ENCODE measurements at places on chromosomes 6 and 20.

DNA sequence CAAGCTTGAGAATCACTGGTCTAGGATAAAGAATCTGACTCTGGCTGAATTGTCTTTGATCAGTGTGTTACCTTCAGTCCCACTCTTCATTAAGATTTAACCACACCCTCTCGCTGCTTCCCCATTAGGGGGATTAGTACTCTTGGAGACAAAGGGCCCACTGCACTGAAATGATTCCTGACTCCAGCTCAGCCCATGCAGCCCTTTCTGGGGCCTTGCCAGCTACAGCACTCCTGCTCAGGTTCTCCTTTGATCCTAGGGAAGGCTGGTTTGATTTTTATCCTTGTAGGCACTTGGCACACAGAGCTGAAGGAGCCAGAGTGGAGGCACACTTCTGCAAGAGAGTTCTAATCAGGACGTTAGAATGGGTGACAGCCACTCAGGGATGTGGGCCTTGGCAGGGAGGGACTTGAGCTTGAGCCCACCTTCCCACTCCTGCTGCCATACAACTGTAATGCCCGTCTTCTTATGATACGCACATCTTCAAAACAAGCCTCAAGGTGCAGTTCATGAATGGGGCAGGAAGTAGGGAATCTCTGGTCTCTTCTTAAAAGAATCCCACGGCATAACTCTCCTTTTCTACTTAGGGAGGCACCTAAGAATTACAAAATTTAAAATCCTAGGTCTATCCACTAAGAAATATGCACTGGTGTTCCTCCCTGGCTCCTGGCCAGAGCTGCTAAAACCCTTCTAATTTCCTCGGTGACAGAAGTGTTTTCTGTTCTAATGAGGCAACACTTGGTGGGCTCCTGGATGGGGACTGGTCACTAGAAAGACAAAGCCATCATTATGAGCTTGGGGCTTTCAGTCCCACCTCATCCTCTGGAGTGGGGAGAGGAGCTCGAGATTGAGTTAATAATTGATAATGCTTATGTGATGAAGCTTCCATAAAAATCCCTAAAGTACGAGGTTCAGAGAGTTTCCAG lies 1.5 kb upstream of the SLA2 start:
- no peak for DNase-seq

GRCh38 chr20:1848373-1848772 lies 46.8 kb upstream of the SIRPA start:
- DNase-seq: no peak

GRCh38 chr6:106186172-106186571 lies 100.0 kb downstream of the PRDM1 start:
- no peak for DNase-seq

GRCh38 chr20:46349035-46349741 lies 40.9 kb upstream of the CDH22 start:
- DNase-seq: peak; percentile 64

DNA sequence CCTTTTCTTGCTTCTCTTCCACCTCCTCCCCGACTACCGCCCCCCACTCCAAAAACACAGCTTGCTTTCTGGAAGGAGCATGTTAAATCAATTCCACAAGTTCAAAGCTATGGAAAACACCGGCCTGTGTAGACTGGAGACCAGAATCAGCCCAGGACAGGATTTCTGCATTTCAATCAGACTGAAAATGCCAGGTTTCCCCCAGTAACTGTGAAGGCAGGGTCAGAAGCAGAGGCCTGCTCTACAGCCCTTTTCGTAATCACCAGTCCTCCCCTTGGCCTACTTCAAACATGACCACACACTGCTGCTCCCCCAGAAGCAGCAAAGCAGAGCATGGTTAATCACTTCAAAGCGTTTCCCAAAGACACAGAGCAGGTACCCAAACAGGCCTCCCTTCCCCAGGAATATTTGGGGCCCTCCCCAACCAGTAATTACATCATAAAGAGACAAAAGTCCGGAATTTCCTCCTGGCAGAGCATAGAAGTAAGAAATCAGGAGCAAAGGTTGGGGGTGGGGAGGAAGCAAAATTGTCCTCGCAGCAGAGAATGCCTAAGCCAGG lies 38.4 kb downstream of the ZMYND8 start:
- no peak for DNase-seq

- DNase-seq: no peak
These were observed 128.8 kb downstream of the FOXO3 start for GRCh38 chr6:108689272-108690161.

DNA sequence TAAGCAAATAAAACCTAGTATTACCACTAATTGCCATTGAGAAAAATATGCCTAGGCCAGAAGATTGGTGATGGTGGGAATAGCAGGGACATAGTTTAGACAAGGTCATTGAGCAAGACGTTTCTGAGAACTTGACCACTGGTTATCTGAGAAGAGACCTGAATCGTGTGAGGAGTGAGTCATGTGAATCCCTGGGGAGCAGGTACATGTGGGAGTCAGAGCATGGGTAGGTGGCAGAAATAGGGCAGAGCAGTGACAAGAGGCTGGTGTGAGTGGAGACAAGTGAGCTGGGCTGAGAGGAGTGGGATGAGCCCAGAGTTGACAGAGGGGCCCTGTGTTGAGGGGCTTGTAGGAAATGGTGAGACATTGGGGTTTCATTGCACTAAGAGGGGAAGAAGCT lies 16.4 kb downstream of the MICA start:
- DNase-seq: no peak

DNA sequence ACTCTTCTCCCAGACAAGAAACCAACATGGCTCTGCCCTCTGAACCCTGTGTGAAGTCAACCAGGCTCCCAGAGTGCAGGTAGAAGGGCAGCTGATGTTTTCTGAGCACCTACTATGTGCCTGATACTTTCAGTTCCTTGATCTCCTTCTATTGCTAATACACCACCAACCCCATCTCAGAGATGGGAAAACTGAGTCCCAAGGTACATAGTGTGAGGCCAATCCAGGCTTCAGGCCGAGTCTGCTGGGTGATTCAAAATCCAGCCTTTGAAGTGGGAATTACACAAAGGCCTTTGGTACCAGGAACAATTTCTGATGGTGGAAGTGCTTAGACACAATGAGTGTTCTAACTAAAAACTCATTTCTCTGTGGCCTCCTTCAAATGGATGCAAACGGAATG lies 96.3 kb downstream of the NFATC2 start:
- DNase-seq: no peak

DNA sequence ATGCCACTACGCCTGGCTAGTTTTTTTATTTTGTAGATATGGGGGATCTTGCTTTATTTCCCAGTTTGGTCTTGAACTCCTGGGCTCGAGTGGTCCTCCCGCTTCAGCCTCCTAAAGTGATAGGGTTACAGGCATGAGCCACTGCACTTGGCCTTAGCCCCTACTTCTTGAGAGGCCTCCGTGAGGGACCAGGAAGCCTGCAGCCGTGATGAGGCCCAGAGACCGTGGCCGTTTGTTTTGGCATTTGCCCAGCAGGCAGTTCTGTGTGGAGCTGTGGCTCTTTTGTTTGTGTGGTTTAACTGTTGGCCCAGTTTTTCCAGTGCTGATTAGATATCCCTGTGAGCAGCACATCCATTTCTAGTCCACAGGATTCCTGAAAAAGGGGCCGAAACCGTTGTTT lies 39.8 kb downstream of the SRSF3 start:
- DNase-seq: peak; percentile 79

- peak; percentile 67 for DNase-seq
These were observed 45.8 kb downstream of the FOXP4 start for GRCh38 chr6:41591859-41592502.

GRCh38 chr6:90434094-90434493 lies 137.5 kb upstream of the BACH2 start:
- DNase-seq: no peak

DNA sequence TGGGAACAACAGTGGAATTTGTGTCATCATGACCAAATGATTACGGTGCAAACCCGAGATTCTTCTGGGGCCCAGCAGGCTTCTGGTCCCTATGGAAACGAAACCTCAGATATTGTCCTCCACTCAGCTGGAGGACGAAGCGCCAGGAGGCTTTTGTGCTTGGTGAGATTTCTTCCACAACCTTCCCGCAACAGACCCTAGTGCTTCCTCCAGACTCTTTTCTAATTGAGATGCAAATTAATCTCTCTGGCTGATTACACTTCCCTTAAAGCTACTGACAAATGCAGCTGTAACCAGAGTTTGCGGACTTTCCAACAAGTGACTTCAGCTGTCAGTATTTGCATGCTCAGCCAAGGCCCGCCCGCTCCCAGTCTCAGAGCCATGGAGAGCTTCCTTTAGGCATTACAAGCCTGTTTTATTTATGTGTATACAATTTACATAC lies 96.0 kb downstream of the INSM1 start:
- peak; percentile 65 for DNase-seq

- DNase-seq: no peak
These were observed 36.0 kb upstream of the AKIRIN2 start for GRCh38 chr6:87738000-87738399.

DNA sequence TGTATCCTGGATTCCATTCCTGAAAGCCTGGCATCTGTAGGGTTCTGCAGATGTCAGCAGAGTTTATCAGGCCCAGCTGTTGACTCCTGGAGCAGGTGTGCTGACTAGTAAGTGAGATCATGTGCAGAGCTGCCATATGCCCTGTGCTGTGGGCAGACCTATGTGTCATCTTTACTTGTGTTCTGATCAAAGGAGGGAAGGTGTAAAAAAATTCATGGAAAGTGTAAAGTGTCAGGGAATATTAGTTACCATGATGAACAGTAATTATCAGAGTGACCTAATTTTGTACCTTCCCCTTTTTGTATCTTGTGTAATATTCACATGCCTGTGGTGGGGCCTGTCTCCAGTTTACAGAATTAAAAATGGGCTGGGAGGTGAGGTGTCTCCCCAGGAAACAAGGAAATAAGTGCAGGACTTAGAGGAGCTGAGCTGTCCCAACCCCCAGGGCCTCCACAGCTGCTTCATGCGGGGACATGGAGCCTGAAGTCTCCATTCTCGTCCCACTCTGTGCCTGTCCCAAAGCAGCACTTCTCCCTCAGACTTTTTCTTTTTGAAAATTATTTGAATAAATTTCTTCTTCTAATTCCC lies 148.2 kb upstream of the GGTLC1 start:
- DNase-seq: no peak

GRCh38 chr6:111810294-111811131 lies 62.7 kb downstream of the FYN start:
- no peak for DNase-seq

GRCh38 chr20:38164069-38164468 lies 1.0 kb downstream of the TGM2 start:
- DNase-seq: no peak

DNA sequence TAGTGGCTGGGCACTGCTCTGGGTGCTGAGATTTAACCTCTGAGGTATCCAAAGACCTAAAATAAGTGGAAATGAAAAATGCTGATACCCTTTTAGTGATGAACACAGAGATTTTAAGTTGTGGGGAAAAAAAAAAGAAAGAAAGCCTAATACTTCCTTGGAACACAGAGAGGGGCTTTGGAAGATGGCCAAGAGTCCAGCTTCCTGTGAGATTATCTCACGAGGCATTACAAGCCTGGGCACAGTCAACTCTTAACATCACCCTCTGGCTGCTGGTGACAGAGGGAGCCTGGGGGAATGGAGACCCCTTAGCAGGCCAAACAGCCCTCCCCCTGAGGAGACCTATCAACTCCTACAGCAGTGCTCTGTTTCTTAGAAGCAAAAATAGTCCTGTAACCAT lies 19.7 kb downstream of the BTN2A1 start:
- no peak for DNase-seq

GRCh38 chr6:18973251-18973650 lies 586.1 kb downstream of the RNF144B start:
- no peak for DNase-seq

DNA sequence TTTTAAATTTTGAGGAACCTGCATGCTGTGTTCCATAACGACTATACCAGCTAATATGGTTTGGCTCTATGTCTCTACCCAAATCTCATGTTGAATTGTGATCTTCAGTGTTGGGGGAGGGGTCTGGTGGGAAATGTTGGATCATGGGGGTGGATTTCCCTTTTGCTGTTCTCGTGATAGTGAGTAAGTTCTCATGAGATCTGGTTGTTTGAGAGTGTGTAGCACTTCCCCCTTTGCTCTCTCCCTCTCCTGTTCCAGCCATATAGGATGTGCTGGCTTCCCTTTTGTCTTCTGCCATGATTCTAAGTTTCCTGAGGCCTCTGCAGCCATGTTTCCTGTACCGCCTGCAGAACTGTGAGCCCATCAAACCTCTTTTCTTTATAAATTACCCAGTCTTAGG lies 61.8 kb upstream of the NEDD9 start:
- no peak for DNase-seq

DNA sequence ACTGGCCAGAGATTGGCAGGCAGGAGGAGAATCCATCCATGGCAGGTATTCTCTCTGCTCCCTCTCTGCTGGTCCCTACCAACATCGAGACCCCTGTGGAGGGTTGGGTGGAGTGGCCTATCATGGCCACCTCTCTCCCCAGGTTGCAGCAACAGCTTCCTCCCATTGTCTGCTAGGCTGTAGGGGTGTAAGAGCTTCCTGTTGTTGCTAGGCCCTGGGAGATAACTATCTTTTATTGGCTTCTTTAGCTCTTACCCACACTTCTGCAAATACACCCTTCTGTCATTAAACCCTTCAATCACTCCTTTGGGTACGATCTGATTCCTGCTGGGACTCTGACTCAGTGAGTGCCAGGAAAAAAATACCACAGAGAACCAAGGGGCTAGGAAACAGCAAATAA lies 66.6 kb upstream of the FAM184A start:
- DNase-seq: no peak

DNA sequence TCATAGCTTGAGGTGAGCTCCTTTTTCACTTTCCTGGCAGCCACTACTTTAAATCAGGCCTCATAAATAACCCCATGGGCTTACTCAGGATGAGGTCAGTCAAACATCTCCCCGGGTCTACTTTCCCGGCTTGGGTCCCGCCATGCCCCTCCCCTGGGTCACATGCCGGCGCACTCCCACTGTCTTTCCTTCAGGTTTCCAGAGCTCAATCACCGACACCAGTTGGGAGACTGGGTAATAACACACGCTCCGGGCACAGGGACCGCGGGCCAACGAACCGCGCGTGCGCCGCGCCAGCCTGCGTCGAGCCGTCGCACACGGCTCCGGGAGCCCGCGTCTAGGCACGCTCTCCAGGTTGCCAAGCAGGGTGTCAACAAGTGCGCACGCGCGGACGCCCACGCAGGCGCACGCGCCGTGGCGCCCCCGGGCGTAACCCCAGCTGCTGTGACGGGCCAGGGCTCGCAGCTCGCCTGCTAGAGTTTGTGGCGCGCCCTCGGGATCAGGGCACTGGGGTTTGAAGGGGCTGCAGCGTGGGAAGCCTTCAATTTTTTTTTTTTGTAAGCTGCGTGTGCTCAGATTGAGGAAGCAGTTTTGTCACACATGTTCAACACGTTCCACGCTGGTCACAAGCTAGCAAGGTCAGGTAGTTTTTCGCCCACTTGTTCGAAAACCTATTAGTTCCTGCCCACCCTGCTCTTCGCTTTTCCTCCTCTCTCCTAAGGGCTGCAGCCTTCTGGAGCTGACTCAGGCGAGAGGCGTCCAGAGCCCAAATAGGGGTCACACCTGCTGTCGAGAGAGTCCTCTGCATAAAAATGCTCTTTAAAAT lies 31.8 kb downstream of the TFAP2B start:
- DNase-seq: no peak

- no peak for DNase-seq
These were observed 17.9 kb downstream of the REPS1 start for GRCh38 chr6:138970159-138970558.

All from NCI-H2081 (cell line).